Vagina (tissue), 2 donors: ENCODE measurements at places on chromosomes 2 and 18. TPM values are rescaled to one million over a fixed set of nuclear protein-coding genes. Genes with fewer than 3 reads are reported as not detected.

DNA sequence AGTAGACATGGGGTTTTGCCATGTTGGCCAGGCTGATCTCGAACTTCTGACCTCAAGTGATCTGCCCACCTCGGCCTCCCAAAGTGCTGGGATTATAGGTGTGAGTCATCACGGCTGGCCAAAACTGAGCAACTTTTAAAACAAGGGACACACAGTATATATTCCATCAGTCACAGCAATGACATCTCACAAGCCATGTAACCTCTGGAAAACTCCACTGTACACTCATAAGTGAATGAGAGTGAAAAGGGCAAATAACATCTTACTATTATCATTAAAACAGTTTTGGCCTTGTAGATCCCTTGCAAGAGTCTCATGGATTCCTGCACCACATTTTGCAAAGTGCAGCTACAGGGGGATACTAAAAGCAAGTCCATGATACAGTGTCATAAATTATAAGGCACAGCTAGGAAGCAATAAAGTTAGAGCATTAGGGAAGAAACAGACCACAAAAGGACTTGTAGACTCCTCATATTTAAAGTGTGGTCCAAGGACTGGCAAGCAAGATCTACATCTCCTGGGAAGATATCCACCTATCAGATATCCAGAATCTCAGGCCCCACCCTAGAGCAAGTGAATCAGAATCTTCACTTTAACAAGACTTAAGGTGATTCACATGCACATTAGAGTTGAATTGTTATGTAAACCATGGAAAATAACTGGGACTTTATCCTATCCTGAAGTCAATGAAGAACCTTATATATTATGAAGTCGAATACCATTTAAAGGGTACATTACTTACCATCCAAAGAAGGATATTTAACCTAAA is 5.7 kb downstream of the SMC6 start:
- no peaks in the 10 kb centered on the region for H3K27me3 ChIP-seq
- H3K4me3 ChIP-seq = no peak overlapping the region
- H3K36me3 ChIP-seq = no peaks in the 10 kb centered on the region
- DNase-seq = no peak
- peaks cover 9% of the 10 kb centered on the region for H3K4me1 ChIP-seq
- H3K27ac ChIP-seq = no peak overlapping the region

DNA sequence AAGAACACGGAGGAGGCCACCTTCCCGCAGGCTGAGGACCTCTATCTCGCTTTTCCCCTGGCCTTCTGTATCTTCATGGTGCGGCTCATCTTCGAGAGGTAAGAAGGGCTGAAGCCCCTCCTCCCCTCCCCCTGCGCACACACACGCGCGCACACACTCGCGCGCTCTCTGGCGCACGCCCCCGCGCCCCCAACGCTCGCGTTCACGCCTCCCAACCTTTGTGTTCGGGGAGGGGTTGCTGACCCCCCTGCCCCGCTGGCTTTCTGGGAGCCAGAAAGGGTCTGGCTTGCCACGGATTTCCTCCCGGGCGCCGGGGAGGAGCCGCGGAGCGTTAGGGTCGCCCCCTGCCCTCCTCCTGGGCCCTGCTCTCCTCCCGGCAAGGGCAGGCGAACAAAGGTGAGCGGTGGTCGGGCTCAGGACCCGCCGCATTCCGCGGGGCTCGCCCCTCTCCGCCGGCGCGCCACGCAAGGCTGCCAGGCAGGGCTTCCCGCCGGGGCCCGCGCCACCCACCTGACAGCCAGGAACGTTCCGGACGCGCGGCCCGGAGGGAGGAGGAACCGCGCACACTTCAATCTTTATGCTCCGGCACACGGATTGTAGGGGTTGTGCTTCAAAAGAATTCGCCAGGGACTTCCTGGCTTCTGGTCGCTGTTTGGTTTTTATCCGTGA is 583 bp downstream of the CERS6 start:
- no peak for DNase-seq
- no peaks in the 10 kb centered on the region for H3K36me3 ChIP-seq
- H3K27me3 ChIP-seq = no peaks in the 10 kb centered on the region
- H3K27ac ChIP-seq = peak overlapping the region; percentile 89

The SP9 gene
- not detected for total RNA-seq

GRCh38 chr2:28506112-28506910 is 10.5 kb downstream of the PLB1 start:
- no peak overlapping the region for H3K4me3 ChIP-seq
- no peaks in the 10 kb centered on the region for H3K36me3 ChIP-seq
- DNase-seq = no peak
- no peaks in the 10 kb centered on the region for H3K4me1 ChIP-seq
- no peak overlapping the region for H3K27ac ChIP-seq
- H3K27me3 ChIP-seq = no peaks in the 10 kb centered on the region

The CNDP1 gene
- 9.8 TPM for total RNA-seq

- no peaks in the 10 kb centered on the region for H3K36me3 ChIP-seq
- no peak for DNase-seq
- H3K4me3 ChIP-seq = no peak overlapping the region
- H3K27ac ChIP-seq = no peak overlapping the region
Observed at GRCh38 chr2:194252127-194252526, 1404.9 kb upstream of the SLC39A10 start.

The PRR30 gene
- not detected for total RNA-seq

GRCh38 chr18:58112174-58112573 is 68.1 kb downstream of the NEDD4L start:
- no peaks in the 10 kb centered on the region for H3K4me1 ChIP-seq
- no peak for DNase-seq
- H3K27ac ChIP-seq = no peak overlapping the region

The ATP6V1B1 gene
- total RNA-seq = not detected

The RGPD8 gene
- total RNA-seq = 26.3 TPM

The CCDC178 gene
- 10.8 TPM for total RNA-seq

DNA sequence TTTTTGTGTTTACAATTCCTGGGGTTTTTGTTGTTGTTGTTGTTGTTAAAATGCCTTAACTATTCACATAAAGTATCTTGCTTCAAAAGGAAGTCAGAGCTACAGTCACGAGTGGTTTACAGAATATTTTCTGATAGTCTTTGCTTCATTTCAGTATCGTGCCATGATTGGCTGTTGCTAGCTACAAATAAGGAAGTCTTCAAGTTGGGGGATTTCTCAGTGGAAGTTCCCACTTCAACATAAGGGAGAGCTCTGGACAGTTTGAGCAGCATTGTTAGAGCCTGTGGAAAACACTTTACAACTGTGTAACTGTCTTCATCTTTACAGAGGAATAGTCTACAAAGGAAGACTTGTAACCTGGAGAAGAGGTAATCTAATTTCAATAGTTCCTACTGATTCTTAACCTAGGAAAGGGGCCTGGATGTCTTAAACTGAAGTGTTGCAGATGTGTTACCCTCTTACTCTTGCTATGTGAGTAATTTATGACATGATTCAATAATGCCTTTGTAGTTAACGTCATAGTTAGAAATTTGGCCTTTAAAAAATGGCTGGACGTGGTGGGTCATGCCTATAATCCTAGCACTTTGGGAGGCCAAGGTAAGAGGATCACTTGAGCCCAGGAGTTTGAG is 23.4 kb upstream of the TANK start:
- peaks cover 30% of the 10 kb centered on the region for H3K4me1 ChIP-seq
- H3K27ac ChIP-seq = peak overlapping the region; percentile 50
- no peaks in the 10 kb centered on the region for H3K36me3 ChIP-seq
- no peaks in the 10 kb centered on the region for H3K27me3 ChIP-seq
- H3K4me3 ChIP-seq = no peak overlapping the region
- no peak for DNase-seq

- no peak overlapping the region for H3K27ac ChIP-seq
- DNase-seq = no peak
- H3K4me1 ChIP-seq = no peaks in the 10 kb centered on the region
- no peaks in the 10 kb centered on the region for H3K36me3 ChIP-seq
Observed at GRCh38 chr2:203871371-203871983, 3.9 kb downstream of the CTLA4 start.

GRCh38 chr18:35653392-35654135 is 72.0 kb downstream of the GALNT1 start:
- no peak overlapping the region for H3K27ac ChIP-seq
- no peaks in the 10 kb centered on the region for H3K4me1 ChIP-seq
- H3K4me3 ChIP-seq = no peak overlapping the region
- no peaks in the 10 kb centered on the region for H3K27me3 ChIP-seq
- no peak for DNase-seq

- peak within 1 kb of the TSS; percentile 73 for H3K4me3 ChIP-seq
- H3K36me3 ChIP-seq = peaks cover 6% of the 10 kb centered on the region
- peak within 1 kb of the TSS; percentile 79 for H3K27ac ChIP-seq
- H3K27me3 ChIP-seq = no peaks in the 10 kb centered on the region
- DNase-seq = no peak
- H3K4me1 ChIP-seq = peaks cover 30% of the 10 kb centered on the region
Observed at GRCh38 chr2:100416935-100417710, at the start of gene CHST10. Gene CHST10 (minus strand): TSS chr2:100417668. CDS start chr2:100406675, 10,993 bp downstream.

The BMP10 gene
- not detected for total RNA-seq

- H3K4me1 ChIP-seq = peaks cover 12% of the 10 kb centered on the region
- no peak overlapping the region for H3K4me3 ChIP-seq
- H3K36me3 ChIP-seq = no peaks in the 10 kb centered on the region
- DNase-seq = no peak
- no peaks in the 10 kb centered on the region for H3K27me3 ChIP-seq
Observed at GRCh38 chr2:213087040-213087439, 64.4 kb downstream of the IKZF2 start.

DNA sequence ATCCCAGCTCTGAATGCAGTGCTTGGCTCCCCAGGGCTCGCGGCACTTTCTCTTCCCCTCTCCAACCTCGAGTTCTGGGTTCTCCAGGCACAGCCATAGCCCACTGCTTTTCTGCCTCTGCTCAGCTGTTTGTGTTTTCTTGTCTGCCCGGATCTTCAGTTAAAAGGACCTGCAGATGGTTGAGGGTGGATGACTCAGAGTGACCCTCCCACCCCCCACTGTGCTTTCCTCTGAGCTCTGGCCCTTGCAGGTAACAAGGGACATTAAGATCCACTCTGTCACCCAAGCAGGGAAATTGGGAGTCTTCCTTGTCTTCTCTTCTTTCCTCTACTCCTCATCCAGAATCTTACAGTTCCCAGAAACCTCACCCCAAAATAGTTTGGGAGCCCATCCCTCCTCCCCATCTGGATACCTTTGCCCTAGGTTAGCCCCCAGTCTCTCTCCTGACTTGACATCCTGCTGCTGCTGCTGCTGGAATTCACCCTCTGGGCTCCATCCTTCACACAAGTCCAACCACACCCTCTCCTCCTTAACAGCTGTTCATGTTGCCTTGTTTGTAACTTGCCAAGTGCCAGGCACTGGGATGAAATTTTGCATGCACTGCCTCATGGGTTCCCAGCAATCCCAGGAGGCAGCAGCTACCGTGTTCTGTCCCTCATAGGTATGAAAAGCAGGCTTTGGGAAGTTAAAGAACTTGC is 157.9 kb upstream of the TTC39C start:
- H3K36me3 ChIP-seq = peaks cover 17% of the 10 kb centered on the region
- DNase-seq = peak; percentile 77
- no peaks in the 10 kb centered on the region for H3K27me3 ChIP-seq
- H3K27ac ChIP-seq = no peak overlapping the region

GRCh38 chr18:27114842-27115241 is 70.3 kb downstream of the CHST9 start:
- H3K36me3 ChIP-seq = no peaks in the 10 kb centered on the region
- H3K27me3 ChIP-seq = no peaks in the 10 kb centered on the region
- H3K27ac ChIP-seq = no peak overlapping the region
- no peak for DNase-seq

The CDCA7 gene
- 9.1 TPM for total RNA-seq
